Right atrium auricular region (tissue), 2 donors: ENCODE measurements at places on chromosomes 4 and X. TPM values are rescaled to one million over a fixed set of nuclear protein-coding genes. Genes with fewer than 3 reads are reported as not detected.

- no peak for DNase-seq
These were observed 8.2 kb downstream of the RTL3 start for GRCh38 chrX:78650906-78651437.

- no peak for DNase-seq
These were observed 12.7 kb downstream of the ACOX3 start for GRCh38 chr4:8427761-8428287.

GRCh38 chr4:88846206-88846790 is 148.7 kb upstream of the NAP1L5 start:
- no peak for DNase-seq

CDX4 gene
- total RNA-seq: not detected

GRCh38 chrX:2931612-2932011 is 2.5 kb upstream of the ARSD start:
- no peak for DNase-seq

- no peak for DNase-seq
These were observed 43.8 kb downstream of the ADGRA3 start for GRCh38 chr4:22471999-22472461.

AMTN gene
- total RNA-seq: not detected

GRCh38 chr4:105092356-105092755 is 54.3 kb upstream of the TET2 start:
- DNase-seq: no peak

GRCh38 chrX:40729598-40730584 is 5.5 kb downstream of the MED14 start:
- DNase-seq: no peak

GRCh38 chr4:83174844-83175414 is 60.4 kb upstream of the PLAC8 start:
- DNase-seq: no peak
